ENCODE measurements at places on chromosomes 7 and 10. TPM values are rescaled to one million over a fixed set of nuclear protein-coding genes. Genes with fewer than 3 reads are reported as not detected.

Gene NRP1
- total RNA-seq, result 482 TPM

- no peak overlapping the region for H3K27ac ChIP-seq
- H3K36me3 ChIP-seq, result peaks cover 17% of the 10 kb centered on the region
- H3K27me3 ChIP-seq, result no peaks in the 10 kb centered on the region
- peaks cover 9% of the 10 kb centered on the region for H3K4me1 ChIP-seq
Observed at GRCh38 chr7:121371883-121372282, 24.2 kb downstream of the FAM3C start.

DNA sequence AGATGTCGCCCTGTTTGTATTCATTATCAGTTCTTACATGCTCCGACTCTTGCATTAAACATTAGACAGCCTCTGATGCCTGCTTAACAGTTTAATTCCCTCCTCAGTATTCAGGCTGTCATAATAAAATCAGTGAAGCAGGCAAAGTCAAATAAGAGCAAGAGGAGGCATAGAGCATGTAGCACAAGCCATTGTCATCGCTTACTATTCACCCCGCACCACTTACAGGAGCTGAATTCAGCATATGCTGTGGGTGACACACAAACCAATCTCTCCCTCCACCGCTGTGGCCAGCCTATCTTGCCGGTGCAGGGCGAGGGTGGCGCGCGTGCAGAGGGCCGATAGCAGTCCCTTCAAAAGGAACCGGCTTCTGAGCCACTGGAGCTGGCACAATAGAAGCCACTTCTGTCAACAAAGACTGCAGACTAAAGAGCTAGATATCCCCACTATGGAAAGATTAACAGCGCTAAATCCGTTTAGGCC, 433.2 kb upstream of the MGMT start:
- H3K4me1 ChIP-seq, result no peaks in the 10 kb centered on the region
- no peaks in the 10 kb centered on the region for H3K36me3 ChIP-seq
- H3K4me3 ChIP-seq, result no peak overlapping the region
- DNase-seq, result no peak
- H3K27me3 ChIP-seq, result peaks cover 43% of the 10 kb centered on the region

GRCh38 chr7:30080818-30081217, 52.6 kb downstream of the PLEKHA8 start:
- H3K4me3 ChIP-seq, result no peak overlapping the region
- no peaks in the 10 kb centered on the region for H3K36me3 ChIP-seq
- no peak overlapping the region for H3K27ac ChIP-seq
- H3K4me1 ChIP-seq, result no peaks in the 10 kb centered on the region

Gene MMRN2
- 1.9 TPM for total RNA-seq

DNA sequence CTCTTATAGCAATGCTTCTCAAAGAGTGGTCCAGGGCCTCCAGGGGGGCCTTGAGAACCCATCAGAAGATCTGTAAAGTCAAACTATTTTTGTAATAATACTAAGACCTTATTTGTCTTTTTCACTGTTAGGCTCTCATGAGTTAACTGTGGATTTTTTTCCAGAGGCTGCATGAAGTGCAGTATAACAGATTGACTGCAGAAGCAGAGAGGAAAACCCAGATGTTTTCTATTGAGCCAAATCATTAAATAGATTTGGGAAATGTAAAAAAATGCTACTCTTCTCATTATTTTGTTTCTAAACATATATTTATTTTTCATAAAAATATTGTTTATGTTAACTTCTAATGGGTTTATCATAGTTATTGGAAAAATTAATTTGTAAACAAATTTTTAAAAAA, 589.0 kb upstream of the LRRTM3 start:
- H3K4me1 ChIP-seq, result no peaks in the 10 kb centered on the region
- H3K27ac ChIP-seq, result no peak overlapping the region
- H3K4me3 ChIP-seq, result no peak overlapping the region
- no peaks in the 10 kb centered on the region for H3K36me3 ChIP-seq
- no peaks in the 10 kb centered on the region for H3K27me3 ChIP-seq

- no peaks in the 10 kb centered on the region for H3K4me1 ChIP-seq
- no peaks in the 10 kb centered on the region for H3K27me3 ChIP-seq
- H3K27ac ChIP-seq, result no peak overlapping the region
- no peak for DNase-seq
- no peak overlapping the region for H3K4me3 ChIP-seq
- no peaks in the 10 kb centered on the region for H3K36me3 ChIP-seq
Observed at GRCh38 chr7:69761290-69761922, 163.1 kb downstream of the AUTS2 start.

GRCh38 chr10:54496852-54497251, 304.2 kb downstream of the PCDH15 start:
- H3K27ac ChIP-seq, result no peak overlapping the region
- no peaks in the 10 kb centered on the region for H3K36me3 ChIP-seq
- no peak overlapping the region for H3K4me3 ChIP-seq
- H3K4me1 ChIP-seq, result no peaks in the 10 kb centered on the region
- H3K27me3 ChIP-seq, result no peaks in the 10 kb centered on the region

Gene ZNF853
- 1.0 TPM for total RNA-seq

- H3K27me3 ChIP-seq, result peaks cover 54% of the 10 kb centered on the region
- H3K4me1 ChIP-seq, result no peaks in the 10 kb centered on the region
- H3K27ac ChIP-seq, result no peak overlapping the region
- DNase-seq, result no peak
- H3K36me3 ChIP-seq, result no peaks in the 10 kb centered on the region
- H3K4me3 ChIP-seq, result no peak overlapping the region
Observed at GRCh38 chr10:6473901-6474370, 106.1 kb downstream of the PRKCQ start.

GRCh38 chr10:80410122-80410521, 1.8 kb downstream of the PRXL2A start:
- H3K4me3 ChIP-seq, result no peak overlapping the region
- H3K27me3 ChIP-seq, result no peaks in the 10 kb centered on the region
- H3K4me1 ChIP-seq, result no peaks in the 10 kb centered on the region
- no peaks in the 10 kb centered on the region for H3K36me3 ChIP-seq
- no peak for DNase-seq
- H3K27ac ChIP-seq, result no peak overlapping the region

DNA sequence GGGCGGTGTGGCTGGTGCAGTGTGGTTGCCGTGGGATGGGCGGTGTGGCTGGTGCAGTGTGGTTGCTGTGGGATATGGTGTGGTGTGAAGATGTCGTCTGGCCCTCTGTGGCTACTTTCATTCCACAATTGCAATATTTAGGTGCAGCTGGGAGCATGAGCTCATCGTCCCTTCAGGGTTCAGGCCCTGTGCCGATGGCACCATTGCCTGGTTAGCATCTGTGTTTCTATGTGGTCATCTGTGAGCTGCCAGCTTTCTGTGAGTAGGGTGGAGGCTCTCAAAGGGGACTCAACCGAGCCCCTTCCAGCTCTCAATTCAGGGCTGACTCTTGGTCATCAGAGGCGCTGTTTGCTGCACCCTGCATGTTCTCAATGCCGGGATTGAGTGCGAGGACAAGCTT, 3.6 kb downstream of the ADGRA1 start:
- peaks cover 89% of the 10 kb centered on the region for H3K27me3 ChIP-seq
- no peak overlapping the region for H3K4me3 ChIP-seq
- no peak for DNase-seq
- no peak overlapping the region for H3K27ac ChIP-seq
- H3K36me3 ChIP-seq, result no peaks in the 10 kb centered on the region

Gene IL6
- total RNA-seq, result 110 TPM

Gene COL28A1
- total RNA-seq, result 0.26 TPM

DNA sequence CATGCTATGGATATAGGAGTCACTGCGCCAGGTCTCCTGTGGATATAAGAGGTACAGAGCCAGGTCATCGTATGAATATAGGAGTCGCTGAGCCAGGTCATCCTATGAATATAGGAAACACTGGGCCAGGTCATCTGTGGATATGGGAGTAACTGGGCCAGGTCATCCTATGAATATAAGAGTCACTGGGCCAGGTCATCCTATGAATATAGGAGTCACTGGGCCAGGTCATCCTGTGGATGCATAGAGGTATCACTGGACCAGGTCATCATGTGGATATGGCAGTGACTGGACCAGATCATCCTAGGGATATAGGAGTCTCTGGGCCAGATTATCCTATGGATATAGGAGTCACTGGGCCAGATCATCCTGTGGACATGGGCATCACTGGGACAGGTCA, 181.7 kb downstream of the DNAH11 start:
- no peak overlapping the region for H3K27ac ChIP-seq
- H3K4me3 ChIP-seq, result no peak overlapping the region
- peaks cover 20% of the 10 kb centered on the region for H3K27me3 ChIP-seq
- no peaks in the 10 kb centered on the region for H3K4me1 ChIP-seq

DNA sequence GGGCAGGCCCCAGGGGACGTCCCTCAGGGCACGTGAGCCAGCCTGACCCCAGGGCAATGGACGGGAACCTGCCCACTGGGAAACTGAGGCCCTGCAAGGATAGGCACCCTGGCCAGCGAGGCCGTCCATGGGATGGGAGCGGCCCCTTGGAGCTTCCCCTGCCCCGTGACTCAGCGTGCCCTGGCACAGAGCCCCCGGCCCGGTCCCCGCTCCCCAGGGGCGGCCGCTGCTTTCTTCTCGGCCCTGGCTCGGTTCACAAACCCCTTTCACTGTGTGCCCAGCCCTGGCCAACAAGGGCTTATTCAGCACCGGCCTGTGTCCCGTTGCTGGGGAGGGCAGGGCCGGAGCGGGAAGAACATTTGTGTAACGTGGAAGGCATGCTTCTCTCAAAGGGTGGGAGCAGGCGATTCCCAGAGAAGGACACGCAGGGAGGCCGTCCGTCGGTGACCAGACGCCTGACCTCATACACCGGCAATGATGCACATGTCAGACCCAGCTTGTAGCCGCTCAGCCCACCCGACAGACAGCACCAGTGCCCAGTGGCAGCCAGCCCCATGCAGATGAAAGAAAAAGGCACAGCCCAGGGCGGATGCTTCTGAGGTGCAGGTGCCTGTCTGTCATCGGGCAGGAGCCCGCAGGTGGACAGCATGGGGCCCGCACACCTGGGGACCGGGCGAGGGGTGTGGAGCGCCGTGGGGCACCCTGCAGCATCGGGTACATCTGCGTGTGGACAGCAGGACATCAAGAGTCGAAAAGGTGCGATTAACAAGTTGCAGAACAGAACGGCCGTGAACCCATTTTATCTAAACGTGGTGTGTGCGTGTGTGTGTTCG, 94.5 kb downstream of the PDGFA start:
- no peak overlapping the region for H3K27ac ChIP-seq
- H3K4me1 ChIP-seq, result no peaks in the 10 kb centered on the region
- no peak overlapping the region for H3K4me3 ChIP-seq
- no peaks in the 10 kb centered on the region for H3K27me3 ChIP-seq

DNA sequence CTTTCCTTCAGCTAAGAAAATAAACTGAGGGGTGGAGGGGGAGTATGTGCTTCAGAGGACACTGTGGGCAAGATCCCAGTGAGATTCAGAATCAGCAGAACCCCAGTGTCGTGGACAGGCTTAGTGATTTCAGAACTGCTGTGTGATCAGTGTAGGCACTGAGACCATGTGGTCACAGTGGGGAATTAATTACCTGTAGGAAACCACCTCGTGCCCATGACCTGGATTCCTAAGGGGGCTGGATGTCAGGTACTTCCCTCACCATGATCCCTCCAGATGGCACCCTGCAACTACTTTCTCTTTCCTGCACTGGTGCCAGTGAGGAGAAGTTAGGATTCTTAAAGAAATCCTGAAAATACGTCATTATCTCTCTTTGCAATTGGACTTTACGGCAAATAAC, 64.4 kb downstream of the HBP1 start:
- no peak overlapping the region for H3K4me3 ChIP-seq
- H3K36me3 ChIP-seq, result no peaks in the 10 kb centered on the region
- DNase-seq, result no peak
- H3K27me3 ChIP-seq, result no peaks in the 10 kb centered on the region
- peak overlapping the region; percentile 70 for H3K27ac ChIP-seq

GRCh38 chr10:11949152-11949551, 93.5 kb downstream of the UPF2 start:
- no peaks in the 10 kb centered on the region for H3K36me3 ChIP-seq
- H3K4me3 ChIP-seq, result no peak overlapping the region
- H3K27me3 ChIP-seq, result no peaks in the 10 kb centered on the region
- no peak for DNase-seq
- no peaks in the 10 kb centered on the region for H3K4me1 ChIP-seq
